OCI-LY7 (cell line): ENCODE measurements at places on chromosomes 16 and 17.

GRCh38 chr17:38889745-38890409 lies 20.0 kb downstream of the LASP1 start:
- no peak for DNase-seq

- DNase-seq = no peak
Measured at GRCh38 chr17:2366747-2367494, 29.6 kb downstream of the SGSM2 start.

DNA sequence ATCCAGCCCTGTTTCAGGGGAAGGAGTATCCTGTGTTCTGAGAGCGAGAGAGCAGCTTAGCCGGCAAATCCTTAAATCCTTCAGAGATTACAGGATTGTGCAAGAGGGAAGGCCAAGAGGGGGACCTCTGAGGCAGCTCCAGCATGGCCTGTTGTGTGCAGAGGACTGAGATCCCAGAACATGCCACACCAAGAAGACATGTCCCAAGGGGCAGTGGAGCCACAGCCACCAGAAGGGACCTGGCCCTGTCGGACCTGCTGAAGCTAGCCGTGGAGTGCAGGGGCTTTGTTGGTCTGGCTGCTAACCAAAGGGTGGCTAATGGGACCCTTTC lies 1.6 kb upstream of the MRC2 start:
- DNase-seq = no peak

- DNase-seq = no peak
Measured at GRCh38 chr16:85965125-85965524, 66.2 kb downstream of the IRF8 start.

DNA sequence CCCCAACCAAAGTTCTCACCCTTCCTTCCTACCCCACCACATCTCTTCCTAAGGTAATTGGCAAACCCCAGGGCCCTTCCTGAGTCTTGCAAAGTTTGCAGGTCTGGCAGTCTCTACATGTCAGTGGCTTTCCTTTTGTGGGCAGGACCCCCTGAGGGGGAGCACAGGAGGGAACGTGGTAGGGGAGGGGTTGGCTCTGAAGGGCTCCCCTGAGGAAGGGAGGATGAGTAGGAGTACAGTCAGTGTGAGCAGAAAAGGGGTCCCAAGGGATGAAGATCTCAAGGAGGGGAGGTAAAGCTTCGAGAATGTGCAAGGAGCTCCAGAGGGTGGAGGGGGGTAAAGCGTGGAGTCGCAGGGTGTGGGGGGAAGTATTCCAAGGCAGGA lies 206.9 kb downstream of the RAB11FIP4 start:
- no peak for DNase-seq

DNA sequence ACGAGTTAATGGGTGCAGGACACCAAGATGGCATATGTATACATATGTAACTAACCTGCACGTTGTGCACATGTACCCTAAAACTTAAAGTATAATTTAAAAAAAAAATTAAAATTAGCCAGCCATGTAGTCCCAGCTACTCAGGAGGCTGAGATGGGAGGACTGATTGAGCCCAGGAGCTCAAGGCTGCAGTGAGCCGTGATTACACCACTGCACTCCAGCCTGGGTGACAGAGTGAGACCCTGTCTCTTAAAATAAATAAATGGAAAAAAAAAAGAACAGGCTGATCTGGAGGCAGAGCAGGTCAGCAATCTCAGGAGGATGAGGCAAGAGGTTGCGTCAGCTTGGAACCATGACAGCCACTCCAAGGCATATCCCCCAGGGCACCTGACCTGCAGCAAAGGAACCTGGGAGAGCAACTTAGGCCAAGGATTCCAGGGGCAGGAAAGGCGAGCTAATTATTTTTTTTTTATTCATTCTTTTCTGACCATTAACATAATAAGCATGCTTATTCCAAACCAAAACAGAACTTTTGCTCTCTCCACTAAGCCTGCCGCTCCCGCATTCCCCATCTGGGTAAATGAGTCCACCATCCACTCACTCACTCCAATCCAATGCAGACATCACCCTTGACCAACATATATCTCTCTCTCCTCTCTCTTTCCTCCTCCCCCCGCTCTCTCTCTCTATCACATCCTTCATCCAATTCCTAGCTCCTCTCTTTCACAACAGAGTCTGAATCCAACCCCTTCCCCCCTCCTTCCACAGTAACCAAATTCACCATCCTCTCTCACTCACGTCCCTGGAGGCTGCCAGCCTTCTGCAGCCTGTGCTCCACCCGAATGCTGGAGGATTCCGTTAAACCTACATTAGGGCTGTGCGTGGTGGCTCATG lies 47.7 kb downstream of the TK2 start:
- DNase-seq = no peak
